Right ventricle myocardium superior (tissue), 1 donor: ENCODE measurements at places on chromosomes 12 and 14. TPM values are rescaled to one million over a fixed set of nuclear protein-coding genes. Genes with fewer than 3 reads are reported as not detected.
A peak's percentile ranks its signal among the peaks of the same experiment; 100 is the strongest.

The MYF6 gene
- total RNA-seq = not detected

DNA sequence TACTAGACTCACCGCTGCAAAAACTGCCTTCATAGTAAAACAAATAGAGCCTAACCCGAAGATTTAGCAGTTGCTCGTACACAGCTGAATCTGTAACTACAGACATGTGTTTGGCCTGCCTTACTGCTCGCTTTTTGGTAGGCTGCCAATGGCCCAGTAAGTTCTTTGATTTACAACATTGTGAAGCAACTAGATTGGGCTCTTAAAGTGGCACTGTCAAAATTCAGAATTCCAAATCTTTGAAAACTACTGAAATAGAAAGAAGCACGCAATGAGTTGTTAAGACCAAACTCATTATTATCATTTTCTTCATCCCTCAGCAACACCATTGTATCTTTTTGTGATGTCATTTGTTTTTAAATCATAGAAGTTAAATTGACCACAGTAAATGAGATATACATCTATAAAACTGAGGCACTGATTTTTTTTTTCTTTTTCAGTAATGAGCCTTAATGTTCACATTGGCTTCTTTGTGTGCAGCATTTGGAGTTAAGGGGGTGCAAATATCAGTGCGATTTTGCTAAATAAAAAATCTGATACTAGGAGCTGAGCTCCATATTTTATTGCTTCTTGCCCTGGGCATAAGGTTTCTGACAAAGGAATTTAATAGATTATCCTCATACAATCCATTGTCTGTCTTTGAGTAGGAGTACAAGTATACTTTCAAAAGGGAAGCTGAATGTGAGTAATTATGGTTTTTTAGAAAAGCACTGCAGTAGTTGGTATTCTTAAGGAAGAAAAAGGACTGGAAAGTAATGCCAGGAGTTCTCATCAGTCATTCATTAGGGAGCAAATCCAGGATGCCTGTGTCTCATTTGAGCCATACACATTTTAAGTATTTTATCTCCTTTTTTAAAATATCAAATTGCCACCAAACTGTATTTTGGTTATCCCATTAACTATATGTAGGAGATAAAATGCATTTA lies 138.5 kb downstream of the KICS2 start:
- peak; percentile 65 for DNase-seq

DNA sequence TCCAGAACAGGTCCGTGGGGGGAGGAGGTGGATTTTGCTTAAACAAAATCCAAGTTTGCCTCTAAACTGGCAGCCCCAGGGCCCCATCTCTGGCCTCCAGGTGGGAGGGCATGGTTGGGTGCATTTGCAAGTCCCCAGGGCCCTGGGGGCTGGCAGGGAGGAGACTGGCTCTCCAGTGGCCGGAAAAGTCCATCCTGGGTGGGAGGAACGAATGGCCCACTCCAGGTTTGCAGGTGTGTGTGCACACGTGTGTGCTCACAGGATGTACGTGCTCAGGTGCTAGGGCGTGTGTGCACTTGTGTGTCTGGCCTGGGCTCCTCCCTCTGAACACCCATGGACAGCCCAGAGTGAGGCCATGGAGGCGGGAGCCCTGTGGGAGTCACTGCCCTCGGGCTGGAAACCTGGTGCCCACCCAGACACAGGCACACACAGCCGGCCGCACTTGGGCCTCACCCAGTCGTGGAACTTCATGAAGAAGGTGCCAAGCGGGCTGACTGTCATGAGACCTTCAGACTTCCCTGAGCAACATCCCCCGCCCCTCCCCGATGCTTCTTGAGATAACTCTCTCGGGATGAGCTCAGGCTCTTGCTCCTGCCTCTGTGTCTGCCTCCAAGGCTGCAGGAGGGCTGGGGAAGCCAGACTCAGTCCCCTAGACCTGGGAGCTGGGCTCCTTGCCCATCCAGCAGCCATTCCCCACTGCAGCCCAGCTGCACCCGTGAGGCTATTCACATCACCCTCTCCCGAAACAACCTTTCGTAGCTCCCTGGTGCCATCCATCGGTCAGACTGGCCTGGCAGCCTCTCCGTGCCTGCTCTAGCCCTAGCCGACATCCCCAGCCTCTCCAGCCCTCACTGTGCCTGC lies 9.4 kb downstream of the AHNAK2 start:
- DNase-seq = peak; percentile 42

DNA sequence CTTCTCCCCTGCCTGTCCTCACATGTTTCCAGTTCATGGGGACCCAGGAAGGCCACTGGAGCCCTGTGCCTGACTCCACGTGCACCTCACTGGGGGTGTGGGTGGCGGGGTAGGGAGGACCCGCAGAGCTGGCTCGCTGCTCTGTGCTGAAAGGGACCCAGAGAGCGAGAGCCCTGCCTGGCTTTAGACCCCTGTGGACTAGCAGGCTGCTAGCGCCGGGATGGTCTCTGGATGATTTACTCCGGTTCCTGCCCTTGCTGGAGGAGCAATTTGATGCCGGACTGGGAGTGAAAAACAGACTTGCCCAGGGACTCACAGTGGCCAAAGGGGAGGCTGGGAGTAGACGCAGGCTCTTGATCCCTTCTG lies 49.0 kb downstream of the NTF3 start:
- no peak for DNase-seq

- DNase-seq = peak; percentile 93
Observed at GRCh38 chr14:75340921-75341320, 62.3 kb downstream of the FOS start.

- DNase-seq = no peak
Observed at GRCh38 chr14:42980419-42980818, 1373.7 kb downstream of the LRFN5 start.
